ENCODE measurements at places on chromosomes 2 and 18. TPM values are rescaled to one million over a fixed set of nuclear protein-coding genes. Genes with fewer than 3 reads are reported as not detected.

- H3K36me3 ChIP-seq, result no peaks in the 10 kb centered on the region
- DNase-seq, result no peak
- no peaks in the 10 kb centered on the region for H3K27me3 ChIP-seq
- no peak overlapping the region for H3K27ac ChIP-seq
- no peaks in the 10 kb centered on the region for H3K4me1 ChIP-seq
- no peak overlapping the region for H3K4me3 ChIP-seq
Observed at GRCh38 chr2:216222650-216223352, 113.7 kb downstream of the XRCC5 start.

FHOD3 gene
- 9.0 TPM for total RNA-seq

- no peak overlapping the region for H3K27ac ChIP-seq
- no peaks in the 10 kb centered on the region for H3K36me3 ChIP-seq
- no peaks in the 10 kb centered on the region for H3K27me3 ChIP-seq
- H3K4me3 ChIP-seq, result no peak overlapping the region
- H3K4me1 ChIP-seq, result no peaks in the 10 kb centered on the region
- no peak for DNase-seq
Observed at GRCh38 chr18:43917520-43917919, 640.2 kb upstream of the SYT4 start.

CTIF gene
- 32.2 TPM for total RNA-seq

DNA sequence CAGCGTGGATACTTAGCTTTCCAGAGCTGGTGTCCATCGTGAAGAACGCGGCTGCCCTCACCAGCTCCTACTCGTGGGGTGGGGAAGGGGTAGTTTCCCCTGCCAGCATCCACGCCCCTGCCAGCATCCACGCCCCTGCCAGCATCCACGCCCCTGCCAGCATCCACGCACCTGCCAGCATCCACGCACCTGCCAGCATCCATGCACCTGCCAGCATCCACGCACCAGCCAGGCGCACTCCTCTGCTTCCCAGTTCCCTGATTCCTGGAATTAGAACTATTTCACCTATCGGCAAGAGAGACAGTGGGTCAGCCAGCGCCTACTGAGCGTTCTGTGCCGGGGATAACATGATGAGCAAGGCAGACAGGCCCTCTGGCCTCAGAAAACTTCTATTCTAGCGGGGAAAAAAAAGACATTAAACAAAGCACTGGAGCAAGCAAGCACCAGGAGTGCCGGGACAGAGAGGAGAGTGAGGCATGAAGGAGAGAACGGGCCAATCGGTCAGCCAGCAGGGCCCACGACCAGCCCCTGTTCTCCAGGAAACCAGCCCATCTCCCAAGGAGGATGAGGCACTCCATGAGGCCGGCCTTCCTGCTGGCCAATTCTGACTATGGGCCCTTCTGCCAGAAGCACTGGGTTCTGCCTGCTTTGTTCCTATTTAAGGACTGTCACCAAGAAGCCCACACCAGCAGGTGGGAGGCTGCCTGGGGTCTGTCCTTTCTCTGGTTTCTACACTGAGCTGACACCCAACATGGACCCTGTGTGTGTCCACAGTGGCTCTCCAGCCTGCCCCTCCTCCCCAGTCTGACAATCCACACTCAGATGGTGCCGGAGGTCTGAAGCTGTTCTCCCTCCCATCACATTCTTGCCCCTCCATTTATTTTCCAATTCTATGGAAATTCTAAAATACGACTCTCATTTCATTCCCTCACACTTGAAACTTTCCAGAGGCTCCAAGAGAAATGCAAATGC, 78.4 kb upstream of the SALL3 start:
- no peaks in the 10 kb centered on the region for H3K4me1 ChIP-seq
- no peaks in the 10 kb centered on the region for H3K36me3 ChIP-seq
- H3K27me3 ChIP-seq, result no peaks in the 10 kb centered on the region
- no peak overlapping the region for H3K4me3 ChIP-seq

GRCh38 chr2:64212346-64212745, 68.1 kb upstream of the PELI1 start:
- DNase-seq, result no peak
- no peaks in the 10 kb centered on the region for H3K4me1 ChIP-seq
- H3K4me3 ChIP-seq, result no peak overlapping the region
- H3K27me3 ChIP-seq, result no peaks in the 10 kb centered on the region
- no peak overlapping the region for H3K27ac ChIP-seq

- peaks cover 6% of the 10 kb centered on the region for H3K4me1 ChIP-seq
- H3K27me3 ChIP-seq, result no peaks in the 10 kb centered on the region
- no peaks in the 10 kb centered on the region for H3K36me3 ChIP-seq
- no peak overlapping the region for H3K27ac ChIP-seq
- DNase-seq, result no peak
- no peak overlapping the region for H3K4me3 ChIP-seq
Observed at GRCh38 chr2:177597759-177598158, 205.2 kb downstream of the AGPS start.

GRCh38 chr2:11027195-11027594, 115.5 kb downstream of the KCNF1 start:
- no peak overlapping the region for H3K4me3 ChIP-seq
- H3K4me1 ChIP-seq, result peaks cover 6% of the 10 kb centered on the region
- H3K36me3 ChIP-seq, result no peaks in the 10 kb centered on the region
- DNase-seq, result no peak

DNA sequence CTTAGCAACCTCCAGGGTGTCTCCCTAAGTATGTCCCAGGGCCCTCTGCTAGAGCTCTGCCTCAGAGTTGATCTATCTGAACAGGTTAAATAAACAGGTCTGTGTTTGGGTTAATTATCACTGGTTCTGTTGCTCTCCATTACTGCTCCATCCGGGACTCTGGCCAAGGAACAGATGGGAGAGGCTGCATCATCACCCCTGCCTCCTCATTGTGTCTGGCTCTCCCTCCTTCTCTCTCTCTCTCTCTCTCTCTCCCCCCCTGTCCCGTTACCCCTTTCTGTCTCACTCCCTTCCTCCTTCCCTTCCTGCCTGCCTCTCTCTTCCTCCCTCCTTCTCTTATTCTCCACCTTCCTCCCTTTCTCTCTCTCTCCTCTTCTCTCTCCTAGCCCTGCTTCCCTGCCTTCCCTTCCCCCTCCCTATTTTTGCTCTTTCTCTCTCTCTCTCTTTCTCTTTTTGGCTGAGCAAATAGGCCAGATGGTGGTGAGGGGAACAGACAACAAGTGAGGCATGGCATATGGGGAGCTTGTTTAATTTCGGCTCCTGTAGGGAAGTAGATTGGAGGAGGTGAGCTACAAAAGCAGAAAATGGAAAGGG, 62.1 kb downstream of the SETBP1 start:
- no peak overlapping the region for H3K27ac ChIP-seq
- no peaks in the 10 kb centered on the region for H3K27me3 ChIP-seq
- H3K4me3 ChIP-seq, result no peak overlapping the region
- peaks cover 20% of the 10 kb centered on the region for H3K4me1 ChIP-seq

NOL4 gene
- total RNA-seq, result not detected

GRCh38 chr2:174835797-174836255, 71.6 kb upstream of the CHRNA1 start:
- no peaks in the 10 kb centered on the region for H3K27me3 ChIP-seq
- H3K27ac ChIP-seq, result no peak overlapping the region
- H3K36me3 ChIP-seq, result no peaks in the 10 kb centered on the region
- no peaks in the 10 kb centered on the region for H3K4me1 ChIP-seq

DNA sequence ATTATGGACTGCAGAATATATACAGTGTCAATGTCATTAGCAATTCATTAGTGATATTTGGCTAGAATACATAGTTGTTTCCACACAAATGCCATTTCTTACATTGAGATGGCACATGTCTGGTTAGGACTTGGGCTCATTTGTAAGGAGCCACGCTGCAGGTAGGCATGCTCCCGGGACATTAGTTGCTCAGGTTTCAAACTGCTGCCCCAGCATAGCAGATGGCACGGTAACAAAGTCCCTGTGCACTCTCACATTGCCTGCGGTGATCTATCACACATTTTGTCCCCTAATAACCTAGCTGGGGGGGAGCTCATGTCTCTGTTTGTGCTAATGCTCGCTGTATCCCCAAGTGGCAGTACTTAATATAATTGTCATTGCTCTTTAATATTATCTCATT, 185.1 kb downstream of the NEDD4L start:
- no peaks in the 10 kb centered on the region for H3K36me3 ChIP-seq
- H3K4me3 ChIP-seq, result no peak overlapping the region
- H3K4me1 ChIP-seq, result no peaks in the 10 kb centered on the region
- H3K27ac ChIP-seq, result no peak overlapping the region
- DNase-seq, result no peak

SULT1C2 gene
- 0.40 TPM for total RNA-seq

- no peaks in the 10 kb centered on the region for H3K36me3 ChIP-seq
- peak; percentile 68 for DNase-seq
- H3K4me3 ChIP-seq, result no peak overlapping the region
- H3K27ac ChIP-seq, result peak overlapping the region; percentile 36
- H3K27me3 ChIP-seq, result no peaks in the 10 kb centered on the region
- peaks cover 10% of the 10 kb centered on the region for H3K4me1 ChIP-seq
Observed at GRCh38 chr2:46275995-46276394, 21.2 kb upstream of the EPAS1 start.

GRCh38 chr18:52937840-52938239, 597.8 kb downstream of the DCC start:
- DNase-seq, result no peak
- no peaks in the 10 kb centered on the region for H3K27me3 ChIP-seq
- no peak overlapping the region for H3K27ac ChIP-seq
- no peaks in the 10 kb centered on the region for H3K36me3 ChIP-seq

MBD1 gene
- 61.7 TPM for total RNA-seq

DNA sequence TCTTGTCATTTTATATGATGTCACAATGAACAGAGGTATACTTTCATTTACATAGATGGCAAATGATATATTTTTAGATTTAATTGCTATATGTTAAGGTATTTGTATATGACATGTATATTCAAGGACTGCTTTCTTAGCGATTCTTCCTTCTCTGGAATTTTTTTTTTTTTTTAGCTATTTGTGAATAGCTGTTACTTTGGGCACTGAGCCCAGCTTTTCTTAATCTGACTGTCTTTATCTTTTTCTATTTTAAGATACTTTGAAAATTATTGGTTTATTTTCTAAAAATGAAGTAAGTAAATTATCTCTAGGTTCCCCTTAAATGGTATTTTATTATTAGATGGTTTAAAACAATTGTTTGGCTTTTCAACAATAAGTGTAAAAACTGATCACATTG, 4.0 kb upstream of the GLS start:
- no peak for DNase-seq
- no peaks in the 10 kb centered on the region for H3K36me3 ChIP-seq
- H3K27ac ChIP-seq, result no peak overlapping the region
- H3K4me3 ChIP-seq, result no peak overlapping the region

GDF7 gene
- 1.7 TPM for total RNA-seq

DNA sequence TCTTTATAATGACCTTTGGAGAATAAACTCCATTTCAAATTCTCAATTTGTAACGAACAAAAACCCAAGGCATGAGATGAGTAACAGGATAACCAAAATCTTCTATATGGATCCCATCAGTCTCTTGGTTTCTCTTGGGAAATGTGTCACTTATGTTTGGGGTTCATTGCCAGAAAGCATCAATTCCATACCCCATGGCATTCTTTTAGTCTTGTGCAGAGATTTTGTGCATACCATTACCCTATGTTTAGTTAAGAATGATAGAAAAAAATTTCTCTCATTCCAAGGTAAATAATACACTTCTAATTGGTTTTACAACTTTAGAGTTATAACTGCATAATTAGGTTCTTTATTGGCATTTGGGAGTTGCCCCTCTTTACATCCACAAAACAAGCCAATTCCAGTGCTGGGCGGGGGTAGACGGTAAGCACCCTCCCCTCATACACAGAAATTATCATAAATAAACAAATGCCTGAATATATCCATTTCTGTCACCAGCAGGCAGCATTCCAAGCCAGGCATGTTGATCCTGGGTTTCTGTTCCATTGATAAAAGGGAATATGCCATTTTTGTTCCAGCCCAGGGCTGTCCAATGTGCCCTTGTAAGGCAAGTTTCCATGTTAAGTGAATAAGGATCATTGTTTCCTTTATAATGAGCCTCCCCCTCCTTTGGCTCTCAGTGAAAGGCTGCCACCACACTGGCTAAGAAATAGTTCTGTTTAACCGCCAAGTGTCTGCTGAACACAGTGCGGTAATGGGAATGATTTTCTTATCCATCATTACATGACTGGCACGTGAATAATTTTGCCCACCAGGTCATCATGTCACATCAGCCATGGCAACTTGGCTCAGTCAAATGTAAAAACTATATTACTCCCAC, 680.1 kb upstream of the ZEB2 start:
- no peak overlapping the region for H3K27ac ChIP-seq
- no peak for DNase-seq
- peaks cover 3% of the 10 kb centered on the region for H3K27me3 ChIP-seq
- H3K36me3 ChIP-seq, result no peaks in the 10 kb centered on the region
- H3K4me1 ChIP-seq, result no peaks in the 10 kb centered on the region
- H3K4me3 ChIP-seq, result no peak overlapping the region

DNA sequence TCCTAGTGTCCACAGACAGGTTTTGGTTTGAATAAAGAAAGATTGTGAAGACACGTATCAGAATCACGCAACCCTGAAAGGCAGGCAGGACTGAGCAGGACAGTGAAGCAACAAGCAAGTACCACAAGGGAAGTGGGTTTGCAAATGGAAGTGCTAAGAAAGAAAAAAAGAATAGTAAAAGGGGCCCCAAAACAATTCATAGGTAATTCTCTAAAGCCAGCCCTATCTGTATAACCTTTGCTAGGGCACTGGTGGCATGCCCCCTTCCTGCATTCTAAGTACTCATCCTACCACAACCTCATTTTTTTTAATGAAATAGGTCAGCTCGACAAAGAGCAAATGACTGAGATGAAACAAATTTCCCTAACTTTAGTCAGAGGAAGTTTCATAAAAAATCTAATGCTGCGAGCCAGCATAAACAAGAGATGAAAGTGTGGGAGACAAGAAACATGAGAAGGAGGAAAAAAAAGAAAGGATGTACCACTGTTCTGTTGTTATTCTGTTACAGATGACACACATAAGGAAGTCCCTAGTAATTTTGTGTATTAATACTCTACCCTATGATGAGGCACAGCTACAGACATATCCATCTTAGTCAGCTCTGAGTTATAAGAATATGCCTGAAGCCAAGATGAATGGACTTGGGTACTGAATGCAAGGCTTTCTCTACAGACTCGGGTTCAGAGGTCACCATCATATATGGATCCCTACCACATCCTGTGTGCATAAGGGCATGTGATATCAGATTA, 32.2 kb downstream of the IKZF2 start:
- H3K27me3 ChIP-seq, result no peaks in the 10 kb centered on the region
- DNase-seq, result no peak
- H3K27ac ChIP-seq, result no peak overlapping the region

GRCh38 chr2:213722565-213722964, 438.3 kb downstream of the SPAG16 start:
- H3K36me3 ChIP-seq, result no peaks in the 10 kb centered on the region
- DNase-seq, result no peak
- no peaks in the 10 kb centered on the region for H3K27me3 ChIP-seq
- H3K4me1 ChIP-seq, result no peaks in the 10 kb centered on the region
- no peak overlapping the region for H3K4me3 ChIP-seq

DNA sequence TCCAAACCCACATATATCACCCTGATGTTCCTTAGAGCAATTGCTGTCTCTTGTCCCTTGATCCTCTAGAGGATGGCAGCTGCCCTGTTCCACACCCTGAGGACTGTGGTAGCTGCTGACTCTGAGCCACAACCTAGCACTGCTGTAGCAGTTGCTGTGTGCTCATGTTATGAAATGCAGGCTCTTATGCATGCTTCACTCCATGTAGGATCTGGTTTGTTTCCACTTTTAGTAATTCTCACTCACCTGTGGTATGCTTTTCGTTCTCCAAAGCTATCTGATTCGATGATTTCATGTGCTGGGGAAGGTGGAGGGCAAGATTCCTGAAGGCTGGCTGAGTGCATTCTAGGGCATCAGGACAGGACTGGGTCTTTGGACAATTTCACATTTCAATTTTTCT, 649.0 kb upstream of the RAB6C start:
- H3K27ac ChIP-seq, result no peak overlapping the region
- H3K36me3 ChIP-seq, result no peaks in the 10 kb centered on the region
- no peak overlapping the region for H3K4me3 ChIP-seq
- H3K4me1 ChIP-seq, result no peaks in the 10 kb centered on the region
- no peak for DNase-seq
- H3K27me3 ChIP-seq, result no peaks in the 10 kb centered on the region

PPP1R1C gene
- total RNA-seq, result not detected

Data from ovary (tissue), 10 donors.